NCI-H1436 treated with DMSO at 0.1 percent for 48 hours (cell line): ENCODE measurements at places on chromosomes 2 and 18.

DNA sequence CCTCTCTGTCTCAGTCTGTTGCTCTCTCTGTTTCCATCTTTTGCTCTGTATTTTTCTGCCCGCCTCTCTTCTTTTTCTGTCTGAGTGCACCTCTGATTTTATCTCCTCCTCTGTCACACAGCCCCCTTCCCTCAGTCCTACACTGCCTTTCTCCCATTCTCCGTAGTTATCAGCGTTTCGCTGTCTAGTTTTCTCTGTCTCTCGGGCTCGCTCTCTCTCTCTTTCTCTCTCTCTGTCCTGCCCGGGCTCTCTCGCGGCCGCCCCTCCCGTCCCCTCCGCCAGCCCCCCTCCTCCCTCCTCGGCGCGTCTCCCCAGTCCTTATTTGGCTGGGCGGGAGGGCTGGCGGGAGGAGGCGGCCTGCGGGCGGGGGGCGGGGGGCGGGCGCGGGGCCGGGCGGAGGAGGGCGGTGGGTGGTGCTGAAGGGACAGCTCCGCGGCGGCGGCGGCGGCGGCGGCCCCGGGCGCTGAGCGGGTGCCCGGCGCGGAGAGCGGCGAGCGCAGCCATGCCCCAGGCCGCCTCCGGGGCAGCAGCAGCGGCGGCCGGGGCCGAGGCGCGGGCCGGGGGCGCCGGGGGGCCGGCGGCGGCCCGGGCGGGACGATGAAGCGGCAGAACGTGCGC, at the start of gene KCNK3:
KCNK3 (plus strand) TSS at position 444 of the 618 bp plus-strand sequence; CDS start at position 598, 154 bp downstream.
- DNase-seq = no peak

DNA sequence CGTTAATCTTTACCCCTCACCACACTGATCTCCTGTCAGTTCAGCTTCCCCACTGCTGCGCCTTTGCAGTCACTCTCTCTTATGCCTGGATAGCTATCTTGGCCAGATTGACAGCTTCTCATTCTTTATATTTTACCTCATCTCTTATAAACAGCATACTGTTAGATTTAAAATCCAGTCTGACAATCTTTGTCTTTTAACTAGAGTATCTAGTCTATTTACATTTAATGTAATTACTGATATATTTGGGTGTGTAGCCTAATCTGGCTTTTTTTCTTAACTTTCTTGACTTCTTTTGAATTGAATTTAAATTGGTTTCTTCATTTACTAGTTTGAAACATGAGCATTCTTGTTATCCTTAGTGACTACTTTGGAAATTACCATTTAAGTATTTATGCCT, 225.1 kb downstream of the PRKCE start:
- no peak for DNase-seq

- DNase-seq = no peak
These were observed 276.1 kb downstream of the BCL2 start for GRCh38 chr18:63043516-63043915.

DNA sequence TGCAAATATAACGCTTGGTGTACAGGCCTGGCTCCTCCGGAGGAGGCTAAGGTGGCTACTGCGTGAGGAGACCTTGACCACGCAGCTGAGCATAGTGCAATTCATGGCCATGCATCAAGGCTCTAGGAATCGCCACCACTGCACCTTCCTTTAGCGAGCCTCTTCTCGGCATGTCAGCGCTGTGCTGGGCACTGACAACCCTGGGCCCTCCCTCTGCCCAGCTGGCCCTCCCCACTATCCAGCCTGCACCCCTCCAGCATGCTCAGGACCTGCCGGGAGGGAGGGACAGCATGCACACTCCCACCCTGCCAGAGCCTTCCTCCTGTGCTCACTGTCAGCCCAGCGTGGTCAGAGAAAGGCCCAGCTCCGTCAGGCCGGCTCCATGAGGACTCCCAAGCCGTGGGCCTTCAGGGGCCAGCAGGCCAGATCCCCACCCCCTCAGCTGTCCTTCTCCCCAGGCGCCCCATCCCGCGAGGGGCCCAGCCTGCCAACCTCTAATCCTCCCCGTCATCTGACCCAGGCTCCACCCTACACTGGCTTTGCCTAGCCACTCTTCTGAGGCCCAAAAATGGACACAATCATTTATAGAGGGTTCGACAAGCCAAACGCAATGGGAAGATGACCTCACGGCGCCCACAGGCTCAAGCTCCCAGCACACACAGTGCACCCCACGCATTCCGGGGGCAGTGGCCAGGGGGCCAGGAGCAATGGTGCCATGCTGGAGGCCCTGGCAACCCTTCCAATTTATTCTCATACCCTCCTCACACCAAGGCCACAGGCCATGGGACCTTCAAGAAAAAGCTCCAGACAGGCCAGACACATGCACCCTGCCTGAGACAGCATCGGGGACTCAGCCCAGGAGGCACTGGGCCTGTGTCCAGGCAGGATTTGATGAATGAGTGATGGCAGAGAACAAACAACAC, 3.5 kb downstream of the BIN1 start:
- no peak for DNase-seq

- no peak for DNase-seq
These were observed 6.1 kb upstream of the EMX1 start for GRCh38 chr2:72911256-72911655.

GRCh38 chr2:5697562-5697961, 5.4 kb downstream of the SOX11 start:
- no peak for DNase-seq

DNA sequence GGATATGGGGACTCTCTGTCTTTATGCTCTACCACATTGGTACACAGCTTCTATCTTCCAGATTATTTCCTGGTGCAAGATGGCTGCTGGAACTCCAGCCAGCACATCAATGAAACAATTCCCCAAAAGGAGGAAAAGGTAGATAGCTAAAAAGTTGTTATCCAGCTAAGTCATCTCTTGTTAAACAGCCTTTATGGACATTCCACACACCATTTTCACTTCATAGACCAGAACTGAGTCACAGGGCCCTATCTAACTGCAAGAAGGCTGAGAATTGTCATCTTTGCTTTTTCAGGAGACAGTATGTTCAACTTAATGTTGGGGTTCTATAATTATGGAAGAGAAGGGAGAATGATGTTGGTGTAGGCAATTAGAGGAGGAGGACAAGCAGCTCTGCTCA, 133.3 kb upstream of the NOSTRIN start:
- no peak for DNase-seq

DNA sequence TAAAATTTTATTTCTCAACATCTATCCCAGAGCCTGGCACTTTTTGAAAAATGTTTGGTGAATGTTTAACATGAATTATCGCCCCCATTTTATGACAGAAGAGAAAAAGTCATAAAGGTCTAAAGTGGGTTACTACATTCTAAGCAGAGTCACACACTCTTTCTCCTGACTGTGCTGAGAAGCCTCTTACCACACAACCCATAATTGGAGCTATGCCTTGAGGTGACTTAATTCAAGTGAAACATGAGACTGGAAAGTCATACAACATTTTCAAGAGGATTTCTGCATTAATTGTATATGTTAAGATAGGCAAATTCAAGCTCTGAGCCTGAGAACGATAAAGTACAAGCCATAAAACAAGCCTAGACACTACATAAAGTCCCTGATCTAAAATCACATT, 3.1 kb upstream of the DSEL start:
- no peak for DNase-seq

GRCh38 chr18:24326211-24326610, 71.4 kb downstream of the OSBPL1A start:
- DNase-seq = no peak

- no peak for DNase-seq
These were observed 89.4 kb upstream of the LRP1B start for GRCh38 chr2:142220239-142220638.

- DNase-seq = no peak
These were observed 1311.9 kb upstream of the NRXN1 start for GRCh38 chr2:52343706-52344266.

- no peak for DNase-seq
These were observed 205.1 kb upstream of the NRP2 start for GRCh38 chr2:205477016-205477705.

DNA sequence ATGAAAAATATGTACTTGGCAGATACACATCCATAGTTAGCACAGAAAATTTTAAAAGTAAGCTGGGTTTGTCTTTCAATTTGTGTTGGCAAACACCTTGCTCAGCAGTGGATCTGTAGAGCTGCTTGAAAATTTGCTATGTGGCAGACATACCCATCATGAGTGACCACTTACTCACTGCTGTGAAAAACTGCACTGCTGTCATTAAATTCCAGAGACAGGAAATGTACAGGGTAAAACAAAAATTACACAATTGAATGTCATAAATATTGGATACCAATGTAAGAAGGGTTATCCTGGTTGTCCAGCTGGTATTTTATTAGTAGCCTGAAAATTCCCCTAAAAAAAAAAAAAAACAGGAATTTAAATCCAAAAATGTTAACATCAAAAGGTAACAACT, 24.5 kb downstream of the NIF3L1 start:
- no peak for DNase-seq

GRCh38 chr2:68083346-68083745, 20.5 kb upstream of the C1D start:
- DNase-seq = no peak

- DNase-seq = no peak
These were observed 160.3 kb upstream of the TCF4 start for GRCh38 chr18:55748227-55748738.

GRCh38 chr2:236156095-236156859, 11.9 kb downstream of the GBX2 start:
- DNase-seq = no peak

DNA sequence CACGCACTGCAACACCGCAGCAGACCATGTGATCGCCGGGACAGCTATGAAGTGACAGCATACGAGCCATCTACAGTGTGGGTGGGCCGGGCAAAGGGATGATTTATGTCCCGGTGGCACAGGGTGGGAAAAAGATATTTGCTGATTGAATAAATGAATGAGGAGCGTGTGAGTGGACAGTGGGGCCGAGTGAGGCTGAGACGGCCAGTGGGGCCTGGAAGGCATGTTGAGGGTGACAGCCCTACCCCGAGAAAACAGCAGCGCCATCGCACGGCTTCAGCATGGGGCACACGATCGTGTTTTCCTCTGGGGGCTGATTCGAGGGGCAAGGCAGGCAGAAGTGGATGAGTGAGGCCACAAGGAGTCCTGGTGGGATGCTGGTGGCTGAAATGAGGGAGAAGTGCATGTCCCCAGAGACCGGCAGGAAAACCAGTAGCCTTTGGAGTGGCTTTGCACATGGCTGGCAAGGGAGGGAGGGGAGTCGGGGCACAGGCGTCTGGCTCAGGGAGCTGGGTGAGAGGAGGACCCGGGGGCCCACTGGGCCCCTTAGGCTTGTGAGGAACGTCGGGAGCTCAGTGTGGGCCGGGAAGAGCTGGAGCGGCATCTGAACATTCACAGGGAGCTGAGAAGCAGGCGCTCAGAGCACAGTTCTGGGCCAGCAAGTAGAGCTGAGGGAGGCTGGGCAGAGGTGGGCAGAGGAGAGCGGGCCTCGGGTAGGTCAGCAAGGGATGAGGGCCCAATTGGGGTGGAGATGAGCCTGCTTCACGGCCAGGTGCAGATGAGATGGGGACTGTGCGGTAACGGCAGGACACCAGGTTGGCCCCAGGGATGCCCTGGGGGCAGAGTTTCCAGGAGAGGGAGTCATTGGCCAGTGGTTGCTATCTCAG, 32.1 kb upstream of the MAL start:
- no peak for DNase-seq

DNA sequence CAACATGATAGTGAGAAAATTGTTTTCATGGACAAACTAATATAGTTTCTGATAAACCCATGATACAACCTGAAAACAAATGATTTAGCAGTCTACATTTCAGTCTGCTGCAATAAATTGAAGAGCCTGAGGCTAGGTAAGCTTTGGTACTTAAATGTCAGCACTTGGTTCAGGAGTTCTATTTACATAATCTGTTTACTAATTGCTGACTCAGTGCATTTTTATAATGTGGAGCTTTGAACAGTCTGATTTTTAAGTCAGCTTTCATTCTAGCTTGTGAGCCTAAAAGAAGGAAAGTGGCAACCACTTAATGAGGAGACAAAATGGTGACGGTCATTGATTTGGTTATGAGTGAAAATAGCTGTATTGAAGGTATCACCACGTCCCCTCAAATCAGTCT, 488.6 kb downstream of the CPS1 start:
- peak; percentile 62 for DNase-seq

DNA sequence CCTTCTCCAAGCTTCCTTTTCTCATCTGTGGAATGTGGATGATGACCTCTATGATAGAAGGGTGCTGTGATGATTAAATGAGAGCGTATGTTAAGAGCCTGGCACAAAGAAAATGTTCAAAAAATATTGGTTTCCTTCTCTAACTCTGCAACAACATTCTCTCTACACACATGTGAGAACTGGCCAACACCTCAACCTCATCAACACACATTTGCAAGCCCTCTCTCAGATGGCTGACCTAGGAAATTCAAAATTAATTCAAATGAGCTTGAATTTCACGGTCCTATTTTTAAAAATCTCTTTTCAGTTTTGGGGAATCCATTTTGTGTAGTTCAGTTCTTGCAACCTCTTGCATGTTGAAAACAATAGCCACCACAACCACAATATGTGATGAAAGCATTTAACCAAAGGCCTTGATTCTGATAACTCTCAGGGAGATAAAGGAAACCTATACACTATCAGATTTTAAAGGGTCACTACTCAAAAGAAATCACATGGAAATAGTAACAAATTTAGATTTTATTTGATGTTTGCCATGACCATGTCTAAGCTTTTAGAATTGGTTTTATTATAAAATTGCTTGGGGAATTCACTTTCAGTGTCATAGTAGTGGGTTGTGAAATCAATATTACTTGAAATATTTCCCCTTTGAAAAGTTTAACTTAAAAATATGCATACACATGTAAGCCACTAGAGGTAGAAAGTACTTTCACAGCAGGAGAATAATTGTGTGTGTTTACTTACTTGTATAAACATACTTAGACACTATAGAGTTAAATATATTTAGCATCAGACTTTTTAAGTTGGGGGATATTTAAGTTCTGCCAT, 16.6 kb upstream of the NABP1 start:
- no peak for DNase-seq

- no peak for DNase-seq
These were observed 159.3 kb downstream of the HDAC4 start for GRCh38 chr2:239241431-239241960.

GRCh38 chr2:26061539-26061938, 27.7 kb downstream of the RAB10 start:
- DNase-seq = no peak

DNA sequence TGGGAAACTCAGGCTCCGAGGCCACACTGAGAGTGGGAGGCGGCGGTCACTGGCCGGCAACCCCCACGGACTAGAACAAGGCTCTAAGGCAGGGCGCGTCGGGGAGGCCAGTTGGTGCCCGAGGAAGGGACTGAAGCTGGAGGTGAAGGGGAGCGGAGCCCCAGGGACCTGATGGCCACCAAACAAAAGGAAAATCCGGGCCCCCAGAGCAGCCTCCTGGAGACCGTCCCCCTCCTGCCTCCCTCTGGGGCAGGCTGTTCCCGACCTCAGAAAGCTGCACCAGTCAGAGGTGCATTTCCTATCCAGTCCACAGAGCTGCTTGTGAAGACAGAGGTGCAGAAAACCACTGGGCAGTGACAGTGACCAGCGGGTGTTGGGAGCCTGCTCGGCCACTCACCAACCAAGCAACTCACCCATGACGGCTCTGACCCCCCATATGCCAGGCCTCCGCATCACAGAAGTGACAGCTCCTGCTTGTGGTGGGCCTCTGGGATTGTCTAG, 172.7 kb downstream of the TWIST2 start:
- no peak for DNase-seq
